Hepatocyte (in vitro differentiated cells): ENCODE measurements at places on chromosomes 12 and 14.

DNA sequence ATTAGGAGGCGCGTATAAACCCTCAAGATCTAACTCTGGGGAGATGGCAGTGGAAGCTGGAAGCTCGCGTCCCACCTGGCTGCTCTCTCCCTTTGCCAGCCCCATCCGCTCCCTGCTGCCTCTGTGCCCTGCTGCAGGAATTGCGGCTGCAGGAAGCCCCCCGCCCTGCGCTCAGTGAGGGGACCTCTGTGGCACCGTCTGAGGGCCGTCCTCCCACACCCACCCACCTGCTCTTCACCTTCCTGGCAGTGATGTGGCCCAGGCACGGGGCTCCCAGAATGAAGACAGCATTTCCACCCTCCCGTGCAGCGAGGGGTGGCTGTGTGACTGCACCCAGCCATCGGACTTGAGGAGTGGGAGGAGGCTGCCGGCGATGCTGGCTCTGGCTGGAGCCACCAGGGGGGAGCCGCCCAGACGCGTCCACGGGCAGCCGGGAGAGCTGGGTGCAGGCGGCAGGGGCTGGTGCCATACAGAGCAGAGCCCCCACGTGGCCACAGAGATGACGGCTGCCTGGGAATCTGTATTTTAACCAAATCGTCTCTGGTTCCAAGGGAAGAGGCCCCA lies 28.3 kb upstream of the GALNT9 start:
- DNase-seq = no peak
- H3K27ac ChIP-seq = no peak overlapping the region
- peaks cover 7% of the 10 kb centered on the region for H3K27me3 ChIP-seq
- peaks cover 4% of the 10 kb centered on the region for H3K4me1 ChIP-seq

DNA sequence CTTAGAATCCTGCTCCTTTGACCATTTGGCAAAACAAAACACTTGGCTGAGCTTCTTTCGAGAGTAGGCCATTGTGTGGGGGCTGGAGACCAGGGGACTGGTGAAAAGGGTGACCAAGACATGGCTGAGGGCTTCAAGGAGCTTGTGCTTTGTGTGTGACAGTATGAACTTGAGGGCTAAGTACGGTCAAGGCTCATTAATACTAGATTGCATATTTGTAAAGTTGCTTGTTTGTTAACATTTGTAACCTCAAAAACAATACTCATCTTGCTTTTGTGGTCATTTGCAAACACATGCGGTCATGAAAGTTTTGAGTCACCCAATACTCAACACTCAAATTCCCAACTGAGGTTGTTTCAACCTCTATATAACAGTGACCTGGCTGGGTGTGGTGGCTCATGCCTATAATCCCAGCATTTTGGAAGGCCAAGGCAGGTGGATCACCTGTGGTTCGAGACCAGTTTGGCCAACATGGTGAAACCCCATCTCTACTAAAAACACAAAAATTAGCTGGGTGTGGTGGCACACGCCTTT lies 42.5 kb downstream of the ZFYVE26 start:
- no peaks in the 10 kb centered on the region for H3K36me3 ChIP-seq
- H3K27me3 ChIP-seq = no peaks in the 10 kb centered on the region
- no peak overlapping the region for H3K4me3 ChIP-seq

DNA sequence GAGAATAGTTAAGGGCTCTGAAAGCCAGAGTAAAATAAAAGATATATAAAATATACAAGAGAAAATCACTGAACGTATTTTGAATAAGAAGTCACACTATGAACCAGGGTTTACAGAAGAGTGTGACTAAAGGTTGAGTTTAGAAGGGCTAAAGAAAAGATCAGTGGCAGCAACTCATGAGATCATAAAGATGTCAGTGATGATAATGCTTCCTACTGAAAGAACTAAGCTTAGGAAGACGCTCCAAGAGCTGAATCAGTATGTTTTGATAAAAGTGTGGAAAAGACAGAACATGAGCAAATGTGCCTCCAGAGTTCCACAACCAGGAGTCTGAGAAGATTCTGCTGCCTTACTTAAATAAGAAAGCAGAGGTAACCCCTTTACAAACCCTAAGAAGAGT lies 74.6 kb downstream of the KITLG start:
- no peaks in the 10 kb centered on the region for H3K36me3 ChIP-seq
- no peak overlapping the region for H3K27ac ChIP-seq
- H3K4me1 ChIP-seq = peaks cover 5% of the 10 kb centered on the region
- H3K4me3 ChIP-seq = no peak overlapping the region

- no peaks in the 10 kb centered on the region for H3K36me3 ChIP-seq
- H3K4me3 ChIP-seq = no peak overlapping the region
Measured at GRCh38 chr12:124512667-124513296, 54.6 kb downstream of the NCOR2 start.

- H3K4me3 ChIP-seq = no peak overlapping the region
- no peaks in the 10 kb centered on the region for H3K36me3 ChIP-seq
- peaks cover 9% of the 10 kb centered on the region for H3K4me1 ChIP-seq
Measured at GRCh38 chr12:109109746-109110350, 6.5 kb upstream of the ACACB start.

GRCh38 chr14:93049867-93050331 lies 65.8 kb downstream of the ITPK1 start:
- no peak overlapping the region for H3K4me3 ChIP-seq
- H3K27me3 ChIP-seq = no peaks in the 10 kb centered on the region
- DNase-seq = no peak
- no peaks in the 10 kb centered on the region for H3K36me3 ChIP-seq

DNA sequence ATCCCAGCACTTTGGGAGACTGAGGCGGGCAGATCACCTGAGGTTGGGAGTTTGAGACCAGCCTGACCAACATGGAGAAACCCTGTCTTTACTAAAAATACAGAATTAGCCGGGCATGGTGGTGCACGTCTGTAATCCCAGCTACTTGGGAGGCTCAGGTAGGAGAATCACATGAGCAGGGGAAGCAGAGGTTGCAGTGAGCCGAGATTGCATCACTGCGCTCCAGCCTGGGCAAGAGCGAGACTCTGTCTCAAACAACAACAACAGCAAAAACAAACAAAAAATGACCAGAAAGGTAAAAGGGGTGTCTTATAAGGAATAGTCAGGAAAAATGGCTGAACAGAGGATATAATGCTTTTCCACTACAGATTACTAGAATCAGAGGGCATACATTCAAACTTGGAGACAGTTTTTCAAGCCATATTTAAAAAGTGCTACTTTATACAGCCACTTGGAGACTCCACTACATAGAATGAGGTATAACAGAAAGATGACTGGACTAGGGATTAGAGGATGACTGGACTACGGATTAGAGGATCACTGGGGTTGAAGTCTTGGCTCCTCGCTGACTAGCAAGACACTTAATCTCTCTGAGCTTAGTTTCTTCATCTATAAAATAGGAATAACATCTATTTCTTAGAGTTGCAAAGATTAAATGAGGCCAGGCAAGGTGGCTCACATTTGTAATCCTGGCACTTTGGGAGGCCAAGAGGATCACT lies 4.9 kb upstream of the CS start:
- DNase-seq = no peak
- no peak overlapping the region for H3K4me3 ChIP-seq
- no peak overlapping the region for H3K27ac ChIP-seq
- no peaks in the 10 kb centered on the region for H3K36me3 ChIP-seq

DNA sequence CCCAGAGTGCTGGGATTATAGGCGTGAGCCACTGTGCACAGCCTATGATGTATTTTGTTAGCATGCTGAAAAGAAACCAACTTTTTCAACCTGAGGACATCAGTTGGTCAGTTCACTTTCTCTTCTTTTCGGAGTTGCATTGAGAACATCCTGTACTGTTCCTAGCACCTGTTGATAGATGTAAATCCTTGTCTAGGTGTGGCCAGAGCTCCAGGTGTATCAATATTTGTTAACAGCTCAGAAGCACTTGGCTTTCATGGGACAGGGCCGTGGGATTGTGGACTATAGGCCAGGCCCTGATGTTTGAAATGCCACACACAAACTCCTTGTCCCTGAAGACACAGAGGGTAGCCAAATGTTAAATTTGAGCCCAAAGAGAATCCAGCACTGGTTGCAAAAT lies 14.9 kb downstream of the HCAR2 start:
- peak overlapping the region; percentile 40 for H3K27ac ChIP-seq
- no peak overlapping the region for H3K4me3 ChIP-seq
- H3K4me1 ChIP-seq = no peaks in the 10 kb centered on the region
- DNase-seq = no peak

GRCh38 chr12:88958946-88959345 lies 378.7 kb upstream of the KITLG start:
- no peaks in the 10 kb centered on the region for H3K27me3 ChIP-seq
- no peak overlapping the region for H3K4me3 ChIP-seq
- no peak for DNase-seq
- H3K27ac ChIP-seq = no peak overlapping the region
- H3K36me3 ChIP-seq = no peaks in the 10 kb centered on the region

GRCh38 chr12:132597333-132598316 lies 12.8 kb downstream of the LRCOL1 start:
- no peaks in the 10 kb centered on the region for H3K4me1 ChIP-seq
- no peaks in the 10 kb centered on the region for H3K36me3 ChIP-seq
- no peak overlapping the region for H3K4me3 ChIP-seq
- peaks cover 12% of the 10 kb centered on the region for H3K27me3 ChIP-seq
- peak overlapping the region; percentile 81 for H3K27ac ChIP-seq

DNA sequence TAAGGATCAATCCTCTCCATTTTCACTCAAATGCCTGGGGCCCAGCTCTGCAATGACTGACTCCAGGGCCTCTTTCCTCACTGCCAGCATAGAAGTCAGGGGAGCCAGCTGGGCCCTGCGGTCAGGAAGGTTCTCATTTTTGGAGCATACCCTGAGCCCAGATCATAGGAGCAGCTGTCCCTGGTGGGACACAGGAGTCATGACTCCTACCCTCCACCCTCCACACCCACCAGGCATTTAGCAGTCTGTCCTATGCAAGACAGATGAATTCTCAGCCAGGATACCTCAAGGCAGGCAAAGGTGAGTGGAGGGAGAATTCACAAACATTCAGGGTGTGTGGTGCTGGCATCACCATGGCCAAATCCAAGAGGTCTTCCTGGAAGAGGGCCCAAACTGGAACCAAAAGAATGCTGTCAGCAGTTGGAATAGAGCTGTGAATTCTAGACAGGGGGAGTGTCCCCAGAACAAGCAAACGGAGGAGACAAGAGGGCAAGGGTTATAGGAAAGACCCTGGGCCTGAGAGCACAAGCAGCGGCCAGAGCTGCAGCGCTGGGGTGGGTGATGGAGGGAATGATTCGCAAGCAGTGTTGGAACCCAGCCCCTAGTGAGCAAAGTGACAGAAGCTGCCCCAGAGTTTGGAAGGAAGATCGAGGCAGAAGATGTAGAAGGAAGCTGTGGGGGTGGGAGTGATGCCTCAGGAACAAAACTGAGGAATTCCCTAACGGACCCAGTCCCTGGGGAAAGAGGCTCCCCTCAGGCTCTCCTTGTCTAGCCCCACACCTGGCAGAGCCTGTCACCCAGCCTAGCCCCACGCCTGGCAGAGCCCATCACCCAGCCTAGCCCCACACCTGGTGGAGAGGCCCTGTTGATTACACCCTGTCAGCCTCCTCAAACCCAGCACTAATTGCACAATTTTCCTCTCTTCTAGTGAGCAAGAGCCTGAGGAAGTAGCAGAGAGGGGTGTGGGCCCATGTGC lies 4.5 kb upstream of the REM2 start:
- H3K4me3 ChIP-seq = no peak overlapping the region
- H3K27ac ChIP-seq = no peak overlapping the region
- H3K4me1 ChIP-seq = peaks cover 13% of the 10 kb centered on the region
- no peaks in the 10 kb centered on the region for H3K36me3 ChIP-seq
- H3K27me3 ChIP-seq = no peaks in the 10 kb centered on the region
- no peak for DNase-seq

- no peak for DNase-seq
- no peaks in the 10 kb centered on the region for H3K36me3 ChIP-seq
- H3K4me1 ChIP-seq = no peaks in the 10 kb centered on the region
- no peak overlapping the region for H3K4me3 ChIP-seq
- no peaks in the 10 kb centered on the region for H3K27me3 ChIP-seq
Measured at GRCh38 chr12:116547955-116548501, 11.2 kb upstream of the MAP1LC3B2 start.

GRCh38 chr12:2616763-2617162 lies 178.0 kb upstream of the FKBP4 start:
- H3K4me3 ChIP-seq = no peak overlapping the region
- DNase-seq = no peak

GRCh38 chr14:30573226-30573814 lies 14.4 kb downstream of the G2E3 start:
- H3K27me3 ChIP-seq = no peaks in the 10 kb centered on the region
- H3K27ac ChIP-seq = no peak overlapping the region
- H3K4me3 ChIP-seq = no peak overlapping the region
- DNase-seq = no peak

- H3K36me3 ChIP-seq = no peaks in the 10 kb centered on the region
- H3K4me3 ChIP-seq = no peak overlapping the region
- no peak for DNase-seq
- H3K27me3 ChIP-seq = no peaks in the 10 kb centered on the region
Measured at GRCh38 chr14:100484531-100485267, 102.5 kb downstream of the BEGAIN start.

- peak; percentile 41 for DNase-seq
- peaks cover 64% of the 10 kb centered on the region for H3K27me3 ChIP-seq
- peak overlapping the region; percentile 95 for H3K27ac ChIP-seq
- peak overlapping the region; percentile 54 for H3K4me3 ChIP-seq
- H3K36me3 ChIP-seq = no peaks in the 10 kb centered on the region
Measured at GRCh38 chr14:37591941-37592481, 3.0 kb downstream of the FOXA1 start.

DNA sequence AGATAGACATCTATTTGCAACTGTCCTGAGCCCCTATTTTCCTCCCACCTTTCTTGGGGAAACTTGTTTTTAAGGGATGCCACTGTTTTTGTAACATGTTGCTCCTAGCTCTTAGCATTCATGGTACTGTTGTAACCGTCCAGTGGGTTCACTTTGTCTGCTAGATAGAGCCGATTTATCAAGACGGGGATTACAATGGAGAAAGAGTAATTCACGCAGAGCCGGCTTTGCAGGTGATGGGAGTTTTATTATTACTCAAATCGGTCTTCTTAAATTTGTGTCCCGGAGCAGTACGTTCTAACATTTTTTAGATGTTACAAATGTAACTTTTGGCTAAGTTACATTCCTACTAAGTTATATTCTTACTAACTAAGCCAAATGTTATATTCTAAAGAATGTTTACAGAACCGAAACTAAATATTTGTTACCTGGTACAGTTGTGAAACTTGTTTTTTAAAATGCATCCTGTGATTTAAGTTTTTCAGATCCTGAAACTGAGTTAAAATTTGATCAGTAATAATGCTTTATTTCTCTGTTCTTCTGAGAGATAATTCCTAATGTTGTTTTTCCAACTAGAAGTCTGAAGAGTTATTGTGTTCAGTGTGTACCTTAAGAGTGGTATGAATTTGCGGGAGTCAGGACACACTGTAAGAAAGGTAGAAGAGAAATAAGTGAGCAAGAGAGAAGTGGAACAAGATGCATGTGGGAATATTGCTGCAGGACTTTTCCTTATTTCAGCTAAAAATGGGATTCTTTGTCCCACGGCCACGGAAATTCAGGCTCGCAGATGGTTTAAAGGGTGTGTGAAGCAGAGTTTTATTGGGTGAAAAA lies 20.6 kb upstream of the CLEC2D start:
- no peaks in the 10 kb centered on the region for H3K27me3 ChIP-seq
- no peak for DNase-seq
- H3K27ac ChIP-seq = peak overlapping the region; percentile 94
- peak overlapping the region; percentile 88 for H3K4me3 ChIP-seq
- peaks cover 29% of the 10 kb centered on the region for H3K4me1 ChIP-seq
- H3K36me3 ChIP-seq = no peaks in the 10 kb centered on the region
